ENCODE measurements at places on chromosomes 7 and 10.

DNA sequence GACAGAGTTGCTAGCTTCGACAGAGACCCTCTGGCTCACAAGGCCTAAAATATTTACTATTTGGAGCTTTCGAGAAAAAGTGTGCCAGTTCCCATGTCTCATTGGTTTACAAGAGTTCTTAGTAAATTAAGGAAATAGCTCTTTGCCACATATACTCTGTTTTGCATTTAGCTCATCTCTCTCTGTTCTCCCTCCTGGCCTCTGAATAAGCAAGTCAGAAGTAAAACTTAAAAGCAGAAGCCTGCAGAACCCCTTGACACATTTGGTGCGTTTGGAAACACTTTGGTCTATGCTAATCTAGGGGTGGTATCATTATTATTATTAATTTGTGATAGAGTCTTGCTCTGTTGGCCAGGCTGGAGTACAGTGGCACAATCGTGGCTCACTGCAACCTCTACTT lies 6.4 kb downstream of the CARD11 start:
- no peak for DNase-seq

- DNase-seq, result no peak
Measured at GRCh38 chr10:29649561-29650551, 15.1 kb upstream of the SVIL start.

DNA sequence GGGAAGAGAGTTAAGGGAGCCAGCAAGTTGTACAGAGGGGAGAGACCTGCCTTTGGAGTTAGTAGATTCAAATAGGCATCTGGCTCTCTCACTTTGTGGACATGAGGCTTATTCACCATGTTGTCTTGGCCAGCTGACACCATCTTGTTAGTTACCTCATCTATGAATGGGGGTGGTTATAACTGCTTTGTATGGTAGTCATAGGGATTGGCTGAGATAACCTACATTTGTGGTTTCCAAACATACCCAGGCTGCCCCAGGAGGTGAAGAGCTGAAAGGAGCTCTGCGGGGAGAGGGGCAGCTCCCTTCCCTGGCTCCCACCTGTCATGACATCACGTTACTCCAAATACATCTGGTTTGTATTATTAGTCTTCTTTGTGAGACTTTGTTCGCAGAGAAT lies 393.3 kb upstream of the AUTS2 start:
- DNase-seq, result no peak

- DNase-seq, result no peak
Measured at GRCh38 chr7:139721417-139721816, 56.4 kb downstream of the HIPK2 start.

DNA sequence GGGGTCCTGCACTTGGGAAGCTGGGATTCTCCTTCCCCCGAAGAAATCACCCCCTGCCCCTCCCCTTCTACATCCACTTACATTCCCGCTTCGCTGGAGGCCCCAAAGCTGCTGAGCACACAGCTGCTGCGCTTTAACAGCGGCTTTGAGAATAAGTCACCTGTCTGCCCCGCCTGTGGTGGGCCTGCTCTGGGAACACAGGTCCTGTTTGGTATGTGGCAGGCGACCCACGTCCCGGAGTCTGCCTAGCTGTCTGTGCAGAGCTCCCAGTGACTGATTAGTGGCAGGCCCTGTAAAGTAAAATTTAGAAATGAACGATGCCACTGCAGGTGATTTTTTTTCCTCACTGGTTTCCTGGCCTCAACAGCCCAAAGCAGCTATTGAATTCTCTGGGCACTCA lies 47.0 kb downstream of the CDH23 start:
- no peak for DNase-seq

GRCh38 chr7:158843771-158844170 lies 12.6 kb upstream of the DYNC2I1 start:
- no peak for DNase-seq

DNA sequence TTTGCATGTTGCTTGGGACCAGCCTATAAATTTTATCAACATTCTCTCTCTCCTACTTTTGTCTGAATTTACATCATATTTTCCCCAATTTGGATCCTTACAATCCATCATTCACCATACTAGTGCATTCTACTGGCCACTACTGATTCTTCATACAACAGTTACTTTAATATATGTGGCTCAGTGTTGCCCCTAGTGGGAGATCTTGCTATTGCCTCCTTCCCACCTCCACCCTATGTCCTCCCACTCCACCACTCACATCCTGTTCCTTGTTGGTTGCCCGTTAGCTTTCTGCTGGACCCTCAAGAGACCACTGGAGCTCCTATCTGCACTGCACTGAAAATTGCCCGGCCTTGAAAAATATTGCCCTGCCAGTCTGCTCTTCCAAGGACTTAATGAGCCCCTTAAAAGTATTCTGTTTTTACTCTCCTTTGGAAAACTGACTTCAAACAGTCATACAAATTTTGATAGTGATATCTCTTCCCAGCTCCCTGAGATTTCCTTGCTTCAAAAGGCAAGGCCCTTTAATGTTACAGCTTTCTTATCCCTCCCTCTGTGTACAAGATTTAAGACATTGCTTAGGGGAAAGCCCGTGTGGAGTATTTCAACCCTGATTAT lies 243.2 kb upstream of the TMEM229A start:
- no peak for DNase-seq

DNA sequence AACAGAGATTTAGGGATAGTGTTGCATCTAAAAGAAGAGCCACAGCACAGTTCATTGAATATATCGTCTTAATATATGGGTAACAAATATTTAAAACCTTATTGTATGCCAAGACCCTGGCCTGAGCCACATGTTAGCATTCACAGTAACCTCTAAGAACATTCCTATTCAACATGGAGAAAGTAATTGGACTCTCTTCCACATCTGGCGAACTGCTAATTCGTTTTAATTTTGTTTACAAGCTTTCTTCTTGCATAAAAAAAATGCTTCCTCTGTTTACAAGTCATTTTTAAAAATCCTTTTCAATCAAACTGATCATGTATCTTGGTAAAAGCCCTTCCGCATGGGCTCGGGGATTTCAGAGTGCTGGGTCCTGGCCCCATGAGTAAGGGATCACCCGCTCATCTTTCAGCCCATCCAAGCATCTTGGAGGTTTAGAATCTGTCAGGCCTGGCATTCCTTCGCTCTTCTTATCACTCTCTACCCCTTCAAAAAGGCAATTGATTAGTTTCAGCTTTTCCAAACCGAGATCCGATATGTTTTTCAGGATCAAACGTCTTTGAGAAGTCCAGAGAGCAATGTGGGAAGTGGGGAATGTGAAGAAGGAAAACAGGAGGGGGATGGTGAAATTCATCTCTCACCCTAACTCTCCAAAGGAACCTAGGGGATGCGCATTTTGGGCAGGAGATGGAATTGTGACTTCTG lies 7.3 kb downstream of the TWIST1 start:
- no peak for DNase-seq

- peak; percentile 40 for DNase-seq
Measured at GRCh38 chr7:129843365-129843898, 109.3 kb downstream of the UBE2H start.

- no peak for DNase-seq
Measured at GRCh38 chr7:1388703-1389335, 70.5 kb downstream of the MICALL2 start.

DNA sequence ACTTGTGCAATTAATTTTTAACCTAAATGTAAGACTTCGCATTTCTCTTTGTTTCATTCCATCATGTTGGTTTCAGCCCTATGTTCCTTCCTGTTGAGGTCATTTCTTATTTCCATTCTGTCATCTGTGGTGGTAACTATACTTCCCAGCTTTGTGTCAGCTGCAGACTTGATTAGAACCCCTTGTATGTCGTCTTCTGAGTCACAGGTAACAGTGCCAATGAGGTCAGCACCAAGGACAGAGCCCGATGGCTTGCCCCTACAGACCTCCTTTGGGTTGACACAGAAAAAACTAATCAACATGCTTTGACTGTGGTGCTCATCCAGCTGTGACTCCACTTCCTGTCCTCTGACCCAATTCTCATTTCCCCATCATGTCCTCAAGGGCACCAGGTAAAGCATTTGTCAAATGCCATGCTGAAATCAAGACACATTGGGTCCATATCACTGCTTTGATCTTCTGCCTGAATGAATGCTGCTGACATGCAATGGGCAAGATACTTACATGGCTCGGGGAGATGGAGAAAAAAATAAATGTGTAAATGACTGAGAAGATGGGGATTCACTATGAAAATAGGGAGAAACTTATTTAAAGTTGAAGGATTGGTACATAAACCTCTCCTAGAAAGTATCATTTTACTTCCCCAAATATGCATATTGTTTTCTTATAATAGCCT lies 25.6 kb upstream of the CRTAC1 start:
- DNase-seq, result no peak

GRCh38 chr7:149161241-149161848 lies 14.1 kb downstream of the ZNF398 start:
- no peak for DNase-seq

GRCh38 chr7:37065779-37066271 lies 341.5 kb upstream of the AOAH start:
- no peak for DNase-seq

GRCh38 chr7:141660259-141660658 lies 41.7 kb downstream of the DENND11 start:
- DNase-seq, result no peak

DNA sequence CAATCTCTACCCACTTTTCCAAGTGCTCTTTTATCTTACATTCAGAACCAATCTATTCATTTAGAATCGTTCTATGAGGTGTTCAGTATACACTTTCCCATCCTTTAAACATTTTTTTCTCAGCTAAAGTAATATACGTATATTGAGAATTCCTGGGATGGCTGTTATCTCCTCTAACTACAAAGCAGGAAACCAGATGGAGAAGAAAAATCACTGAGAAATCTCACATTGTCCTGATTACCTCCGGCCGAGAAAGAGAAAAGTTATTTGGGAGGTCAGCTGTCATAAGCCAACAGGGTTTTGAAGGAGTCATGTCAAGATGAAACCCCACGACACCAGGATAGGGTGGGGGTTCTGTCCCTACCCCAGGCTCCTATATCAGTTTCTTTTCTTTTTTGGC lies 99.2 kb upstream of the KDM7A start:
- DNase-seq, result no peak

DNA sequence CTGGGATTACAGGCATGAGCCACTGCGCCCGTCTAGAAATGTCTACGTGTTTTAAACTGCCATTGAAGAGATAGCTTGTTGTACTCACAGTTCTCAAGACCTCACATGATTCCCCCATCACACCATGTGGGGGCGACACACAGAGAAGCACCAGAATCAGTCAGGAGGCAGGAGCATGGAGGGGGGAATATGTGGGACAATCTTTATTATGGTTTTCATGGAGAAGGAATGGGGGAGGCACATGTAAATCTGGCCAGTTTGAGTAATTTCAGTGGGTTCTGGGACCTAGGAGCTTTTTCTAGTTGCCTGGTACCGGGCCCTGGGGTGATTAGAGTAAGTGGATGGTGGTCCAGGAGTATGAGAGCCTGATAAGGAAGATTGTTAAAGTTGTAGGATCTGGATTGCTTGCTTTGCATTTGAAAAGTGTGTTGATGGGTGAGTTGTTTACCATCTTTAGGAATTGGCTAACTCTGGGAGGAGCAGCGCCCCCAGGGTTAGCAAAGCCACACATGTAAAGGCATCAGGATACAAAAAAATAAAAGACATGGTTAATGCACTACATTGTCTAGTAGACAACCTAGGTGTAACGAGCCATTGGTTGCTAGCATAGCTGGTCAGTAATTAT lies 85.4 kb upstream of the SLC13A1 start:
- no peak for DNase-seq

DNA sequence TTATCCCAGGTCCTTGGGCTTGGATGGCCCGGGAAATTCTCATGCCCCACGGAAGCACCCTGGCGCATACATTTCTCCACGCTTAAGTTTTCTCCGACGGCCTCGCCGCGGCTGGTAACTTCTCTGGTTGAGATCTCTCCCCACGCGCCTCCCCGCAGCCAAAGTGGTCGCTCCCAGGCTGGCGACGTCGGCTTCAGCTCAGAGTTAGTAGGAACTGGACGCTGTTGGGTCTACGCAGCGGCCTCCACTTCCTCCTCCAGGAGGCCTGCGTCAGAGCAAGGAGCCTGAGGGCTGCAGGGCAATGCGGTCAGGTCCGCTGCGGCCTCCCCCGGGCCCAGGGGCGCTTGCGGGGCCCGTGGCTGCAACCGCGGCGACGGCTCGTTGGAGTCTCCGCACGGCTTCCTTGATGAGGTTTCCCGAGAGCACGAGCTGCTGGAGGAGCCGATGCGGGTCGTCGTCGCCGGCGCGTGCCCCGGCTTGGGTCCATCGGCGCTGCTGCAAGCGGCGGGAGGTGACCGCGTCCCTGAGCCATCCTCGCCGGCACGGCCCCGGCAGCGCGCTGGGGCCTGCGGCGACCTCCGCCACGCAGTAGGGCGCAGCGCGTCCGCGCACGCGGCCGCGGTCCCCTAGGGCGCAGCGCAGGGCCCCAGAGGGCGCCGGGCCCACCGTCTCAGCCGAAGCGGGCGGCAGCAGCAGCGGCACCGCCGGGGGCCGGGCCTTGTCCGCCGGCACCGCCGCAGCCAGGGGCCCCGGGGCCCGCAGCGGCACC lies 744 bp downstream of the FRAT2 start:
- DNase-seq, result no peak

DNA sequence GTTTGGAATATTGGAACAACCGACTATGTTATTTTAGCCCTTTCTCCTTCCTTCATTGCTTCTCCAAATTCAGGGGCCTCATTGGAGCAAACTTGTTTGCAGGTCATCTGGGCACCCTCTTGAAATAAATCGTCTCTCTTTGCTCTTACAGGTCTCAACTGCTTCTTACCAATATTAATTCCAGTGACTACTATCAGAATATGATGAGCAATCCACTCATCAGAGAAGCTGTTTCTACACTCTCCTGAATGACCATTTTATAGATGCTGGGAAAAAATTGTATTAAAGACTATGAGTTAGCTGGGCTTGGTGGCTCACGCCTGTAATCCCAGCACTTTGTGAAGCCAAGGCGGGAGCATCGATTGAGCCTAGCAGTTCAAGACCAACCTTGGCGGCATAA lies 12.5 kb upstream of the HNRNPF start:
- DNase-seq, result no peak

DNA sequence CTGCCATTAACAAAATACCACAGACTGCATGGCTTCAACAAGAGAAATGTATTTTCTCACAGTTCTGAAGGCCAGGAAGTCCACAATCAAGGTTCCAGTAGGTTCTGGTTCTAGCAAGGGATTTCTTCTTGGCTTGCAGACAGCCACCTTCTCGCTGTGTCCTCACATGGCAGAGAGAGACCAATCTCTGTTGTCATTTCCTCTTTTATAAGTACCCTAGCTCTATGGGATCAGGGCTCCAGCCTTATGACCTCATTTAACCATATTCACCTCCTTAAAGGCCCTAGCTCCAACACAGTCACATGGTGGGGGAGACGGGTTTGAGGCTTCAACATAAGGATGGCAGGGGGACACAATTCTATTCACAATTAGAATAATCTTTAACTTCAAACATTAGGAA lies 23.6 kb downstream of the ABI1 start:
- no peak for DNase-seq

DNA sequence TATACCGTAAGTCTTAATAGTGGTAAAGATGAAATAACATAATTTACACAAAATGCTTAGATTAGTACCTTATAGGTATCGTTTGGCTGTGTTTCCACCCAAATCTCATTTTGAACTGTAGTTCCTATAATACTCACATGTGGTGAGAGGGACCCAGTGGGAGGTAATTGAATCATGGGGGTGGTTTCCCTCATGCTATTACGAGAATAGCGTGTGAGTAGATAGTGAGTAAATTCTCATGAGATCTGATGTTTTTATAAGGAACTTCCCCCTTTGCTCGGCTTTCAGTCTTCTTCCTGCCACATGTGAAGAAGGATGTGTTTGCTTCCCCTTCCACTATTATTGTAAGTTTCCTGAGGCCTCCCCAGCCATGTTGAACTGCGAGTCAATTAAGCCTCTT lies 426.3 kb upstream of the POT1 start:
- DNase-seq, result no peak

Measured in SHP77 treated with DMSO at 0.1 percent for 48 hours (cell line).